Umbilical cord (tissue), 2 donors: ENCODE measurements at places on chromosomes 6 and 20. TPM values are rescaled to one million over a fixed set of nuclear protein-coding genes. Genes with fewer than 3 reads are reported as not detected.

DNA sequence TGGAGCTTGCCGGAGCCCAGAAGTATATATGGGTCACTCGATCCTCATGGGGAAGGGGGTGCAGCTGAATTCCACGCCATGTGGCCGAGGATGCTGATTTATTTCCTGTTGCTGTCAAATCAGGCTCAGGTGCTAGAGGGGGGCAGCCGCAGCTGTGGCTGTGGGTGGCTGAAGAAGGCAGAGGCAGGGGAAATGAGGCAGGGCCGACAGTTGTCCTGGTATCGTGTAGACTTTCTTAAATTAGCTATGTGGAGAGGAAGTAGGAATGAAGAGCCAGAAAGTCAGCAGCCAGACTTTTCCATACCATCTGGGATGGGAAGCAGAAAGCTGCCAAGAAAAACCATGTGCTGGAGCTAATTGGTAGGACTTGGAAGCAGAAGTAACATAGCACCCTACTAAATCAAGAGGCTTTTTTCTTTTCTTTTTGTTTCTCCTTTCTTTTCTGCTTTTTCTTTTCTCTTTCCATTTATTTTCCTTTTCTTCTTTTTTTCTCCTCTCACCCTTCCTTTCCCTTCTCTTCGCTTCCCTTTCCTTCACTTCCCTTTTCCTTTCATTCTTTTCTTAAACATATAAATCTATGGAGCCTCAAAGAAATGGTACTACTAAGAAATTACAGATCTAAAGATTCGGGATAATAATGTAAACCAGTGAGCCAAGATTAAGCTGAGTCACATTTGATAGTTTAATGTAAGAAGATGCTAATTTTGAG lies 90.6 kb upstream of the CD83 start:
- DNase-seq, result no peak

- DNase-seq, result no peak
Measured at GRCh38 chr6:161481786-161482516, 208.1 kb upstream of the AGPAT4 start.

DNA sequence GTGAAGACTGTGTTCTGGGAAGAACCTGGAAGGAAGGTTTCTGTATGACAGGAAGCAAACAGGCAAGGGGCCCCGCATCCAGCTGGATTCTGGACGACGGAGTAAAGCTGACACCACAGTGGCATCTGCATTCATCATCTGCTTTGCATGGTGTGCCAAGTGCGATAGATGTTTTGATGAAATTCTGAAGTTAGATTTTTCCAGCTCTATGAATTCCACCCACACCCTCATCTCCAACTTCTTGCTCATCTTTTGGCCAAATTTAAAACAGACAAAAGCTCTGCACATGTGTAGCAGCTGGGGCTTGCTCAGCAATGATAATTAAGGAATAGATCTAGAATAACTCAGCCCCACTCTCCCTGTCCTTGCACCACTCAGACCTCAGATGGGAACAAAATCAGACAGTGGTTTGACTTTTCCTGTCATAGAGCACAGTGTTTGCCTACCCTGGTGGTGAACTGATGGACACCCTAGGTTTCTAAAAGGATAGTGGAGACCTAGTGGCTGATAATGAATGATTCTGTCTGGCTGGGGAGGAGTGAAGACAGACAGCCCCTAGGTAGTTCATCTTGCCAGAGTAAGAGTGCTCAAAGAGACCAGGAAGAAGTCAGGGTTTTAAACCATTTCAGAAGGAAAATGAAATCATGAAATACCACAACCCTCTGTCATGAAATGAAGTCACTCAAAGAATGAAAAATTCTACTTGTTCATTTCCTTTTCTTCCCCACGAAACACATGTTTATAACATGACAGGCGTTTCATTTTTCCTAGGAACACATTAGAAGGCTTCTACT lies 85.8 kb downstream of the BCAS1 start:
- DNase-seq, result peak; percentile 20

GRCh38 chr6:101439790-101440189 lies 46.3 kb downstream of the GRIK2 start:
- DNase-seq, result no peak

GRCh38 chr6:105991561-105992314 lies 94.4 kb upstream of the PRDM1 start:
- DNase-seq, result no peak

- DNase-seq, result no peak
Measured at GRCh38 chr6:150048099-150048498, 20.8 kb downstream of the ULBP3 start.

DNA sequence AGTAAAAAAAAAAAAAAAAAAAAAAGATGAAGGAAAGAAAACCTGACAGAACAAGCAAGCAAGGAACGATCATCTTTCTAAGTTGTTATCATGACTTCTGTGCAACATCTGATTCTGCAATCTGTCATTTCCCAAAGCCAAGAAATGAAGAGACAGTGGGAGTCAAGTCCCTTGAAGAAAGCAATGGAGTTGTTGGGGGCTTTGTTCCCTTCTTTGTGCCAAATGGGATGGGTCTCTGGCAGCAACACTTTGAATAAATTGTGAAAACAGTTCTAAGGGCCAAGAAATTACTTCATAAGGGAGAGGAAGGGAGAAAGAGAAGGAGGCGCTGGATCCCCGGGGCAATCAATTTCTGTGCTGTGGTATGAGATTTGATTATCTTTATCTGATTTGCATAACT lies 33.3 kb upstream of the RSPO3 start:
- DNase-seq, result no peak

DNA sequence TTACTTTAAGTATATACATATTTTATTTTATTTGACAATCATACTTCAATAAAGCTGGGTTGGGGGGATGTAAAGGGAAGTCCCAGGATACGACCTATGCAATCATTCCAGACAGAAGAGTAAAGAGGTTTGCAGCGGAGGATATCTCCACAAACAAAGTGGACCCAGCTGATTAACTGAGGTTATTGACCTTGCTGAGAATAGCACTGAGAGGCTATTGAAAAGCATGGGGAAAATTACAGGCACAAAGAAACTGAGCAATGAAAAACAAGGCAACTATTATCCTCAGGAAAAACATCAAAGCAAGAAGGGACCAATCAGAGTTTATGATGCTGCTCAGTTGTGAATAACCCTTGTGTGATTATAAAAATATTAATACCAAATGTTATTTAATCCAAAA lies 32.6 kb downstream of the SERPINB1 start:
- no peak for DNase-seq

- DNase-seq, result peak; percentile 79
Measured at GRCh38 chr6:13194852-13195251, 133.5 kb downstream of the TBC1D7 start.

DNA sequence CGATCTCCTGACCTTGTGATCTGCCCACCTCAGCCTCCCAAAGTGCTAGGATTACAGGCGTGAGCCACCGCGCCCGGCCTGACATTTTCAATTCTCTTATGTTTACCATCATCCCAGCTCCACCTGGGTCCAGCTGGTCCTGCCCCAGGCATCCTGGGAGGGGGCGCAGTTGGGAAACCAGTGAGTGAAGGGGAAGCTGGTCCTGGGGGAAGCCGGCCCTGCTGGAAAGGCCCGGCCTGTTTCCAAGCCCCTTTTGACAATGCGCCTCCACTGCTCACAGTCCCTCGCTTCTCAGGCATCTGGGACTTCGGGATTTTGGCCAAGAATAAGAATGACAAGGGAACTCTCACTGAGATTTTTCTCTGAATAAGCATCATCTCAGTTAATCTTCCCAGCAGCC lies 14.2 kb downstream of the SLC13A3 start:
- no peak for DNase-seq

DNA sequence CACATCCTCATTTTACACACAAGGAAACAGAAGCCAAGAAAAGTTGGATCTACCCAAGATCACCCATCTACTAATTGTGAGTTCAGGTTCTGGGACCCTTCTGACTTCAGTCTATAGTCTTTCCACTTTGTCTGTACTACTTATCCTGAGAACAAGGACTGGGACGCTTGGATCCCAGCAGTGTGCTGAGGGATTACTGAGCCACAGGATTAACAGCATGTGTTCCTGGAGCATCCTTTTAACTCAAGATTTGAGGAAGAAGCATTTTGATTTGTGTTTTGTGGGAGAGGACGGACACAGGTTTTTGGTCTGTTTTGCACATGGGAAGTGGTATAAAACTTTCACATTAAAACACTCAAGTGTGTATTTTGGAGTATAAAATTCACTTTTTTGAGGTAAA lies 4.4 kb downstream of the ENPP4 start:
- DNase-seq, result no peak

GRCh38 chr6:133837801-133838349 lies 51.0 kb upstream of the TCF21 start:
- DNase-seq, result peak; percentile 55

GRCh38 chr6:107122748-107123147 lies 7.4 kb upstream of the BEND3 start:
- DNase-seq, result no peak

GRCh38 chr6:33651403-33651802 lies 30.3 kb downstream of the ITPR3 start:
- DNase-seq, result no peak

- no peak for DNase-seq
Measured at GRCh38 chr6:118881440-118882313, 12.3 kb upstream of the ASF1A start.

DNA sequence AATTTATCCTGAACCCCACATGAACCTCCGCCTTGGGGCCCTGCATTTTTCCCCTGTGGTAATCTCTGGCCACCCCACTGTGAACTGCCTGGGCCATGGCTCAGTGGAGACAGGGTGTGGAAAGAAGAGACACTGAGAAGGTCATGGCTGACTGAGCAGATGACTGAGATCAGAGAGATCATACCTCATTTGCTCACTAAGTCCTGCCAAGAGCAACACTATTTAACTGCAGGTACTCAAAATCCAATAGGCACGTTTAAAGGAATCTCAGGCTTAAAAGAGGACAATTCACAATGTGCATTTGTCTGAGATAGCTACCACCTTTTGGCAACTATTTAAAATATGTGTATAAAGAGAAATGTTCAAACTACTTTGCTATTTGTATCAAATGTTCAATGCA lies 305.0 kb downstream of the GMDS start:
- no peak for DNase-seq

- no peak for DNase-seq
Measured at GRCh38 chr6:128465368-128466343, 54.7 kb downstream of the PTPRK start.

GRCh38 chr20:17822039-17822438 lies 122.3 kb downstream of the BANF2 start:
- DNase-seq, result peak; percentile 96

GRCh38 chr20:15740046-15740775 lies 833.0 kb downstream of the KIF16B start:
- DNase-seq, result no peak

RAB44 gene
- not detected for total RNA-seq

DHX16 gene
- total RNA-seq, result 19.5 TPM

COL20A1 gene
- 1.2 TPM for total RNA-seq

PRL gene
- 0.48 TPM for total RNA-seq

HCRTR2 gene
- 1.4 TPM for total RNA-seq

PPP1R3G gene
- 8.9 TPM for total RNA-seq

SLC2A10 gene
- total RNA-seq, result 33.5 TPM

KIF25 gene
- not detected for total RNA-seq

TSHZ2 gene
- total RNA-seq, result 4.3 TPM

RAD21L1 gene
- total RNA-seq, result 19.5 TPM

VEGFA gene
- 210 TPM for total RNA-seq

EYS gene
- 17.3 TPM for total RNA-seq

EPB41L1 gene
- 7.5 TPM for total RNA-seq
